ENCODE measurements at places on chromosomes 4 and X.

- no peak for DNase-seq
These were observed 20.2 kb upstream of the TCP11X2 start for GRCh38 chrX:102491766-102492165.

- DNase-seq, result no peak
These were observed 11.6 kb upstream of the TTC29 start for GRCh38 chr4:146957237-146957636.

DNA sequence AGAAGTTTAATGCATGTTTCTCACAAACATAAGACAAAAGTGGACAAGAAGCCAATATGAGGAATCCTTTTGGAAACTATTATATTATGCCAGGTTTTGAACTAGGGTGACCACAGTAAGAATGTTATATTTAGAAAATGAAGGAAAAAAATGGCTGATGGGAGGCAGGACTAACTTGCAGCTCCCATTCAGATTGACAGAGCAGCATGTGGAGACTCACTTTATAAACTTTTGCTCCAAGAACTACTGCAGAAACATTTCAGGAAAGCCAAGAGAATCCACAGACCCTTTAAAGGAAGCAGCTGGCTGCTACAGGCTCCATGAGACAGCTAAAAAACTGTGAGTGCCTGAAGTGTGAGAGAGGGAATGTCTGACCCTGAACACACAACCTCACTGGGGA lies 738.6 kb upstream of the GRIA3 start:
- no peak for DNase-seq

GRCh38 chr4:40238008-40238699 lies 41.3 kb downstream of the RHOH start:
- DNase-seq, result no peak

- DNase-seq, result no peak
These were observed 37.9 kb downstream of the UNC5C start for GRCh38 chr4:95510877-95511276.

DNA sequence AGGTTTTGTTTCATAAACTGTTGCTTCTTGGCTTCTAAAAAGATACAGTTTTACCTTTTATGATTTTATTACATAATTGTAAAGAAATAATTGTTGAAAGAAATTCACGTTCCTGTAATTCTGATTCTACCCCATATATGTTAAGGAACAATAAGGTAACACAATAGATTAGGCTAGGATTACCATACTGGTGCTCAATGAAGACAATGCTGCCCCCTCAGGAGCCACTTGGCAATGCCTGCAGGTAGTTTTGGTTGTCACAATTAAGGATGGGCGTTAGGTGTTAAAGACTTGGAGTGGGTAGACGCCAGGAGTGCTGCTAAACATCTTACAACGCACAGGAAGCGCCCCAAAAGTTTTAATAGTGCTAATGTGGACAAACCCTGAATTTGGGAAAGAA lies 133.2 kb downstream of the NLGN4X start:
- no peak for DNase-seq

- no peak for DNase-seq
These were observed 69.6 kb downstream of the MAML3 start for GRCh38 chr4:140084385-140084784.

DNA sequence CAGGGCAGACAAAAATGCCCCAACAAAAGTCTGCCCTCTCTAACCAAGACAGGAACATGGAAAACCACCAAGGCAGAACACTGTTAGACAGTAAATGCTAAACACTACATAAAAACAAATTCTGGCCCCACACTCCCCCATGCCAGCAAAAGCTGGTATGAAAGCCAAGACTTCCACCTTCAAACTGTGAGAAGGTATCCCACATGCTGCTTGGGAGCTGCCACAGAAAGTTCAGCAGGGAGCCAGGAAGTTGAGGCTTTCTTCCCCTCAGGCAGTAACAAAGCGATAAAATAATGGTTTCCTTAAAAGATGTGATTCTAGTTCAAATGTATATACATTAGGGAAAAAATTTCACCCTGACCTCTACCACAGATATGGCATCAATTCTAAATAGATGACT lies 770.4 kb upstream of the NDST4 start:
- peak; percentile 16 for DNase-seq

GRCh38 chr4:147725673-147726072 lies 6.2 kb upstream of the ARHGAP10 start:
- no peak for DNase-seq

DNA sequence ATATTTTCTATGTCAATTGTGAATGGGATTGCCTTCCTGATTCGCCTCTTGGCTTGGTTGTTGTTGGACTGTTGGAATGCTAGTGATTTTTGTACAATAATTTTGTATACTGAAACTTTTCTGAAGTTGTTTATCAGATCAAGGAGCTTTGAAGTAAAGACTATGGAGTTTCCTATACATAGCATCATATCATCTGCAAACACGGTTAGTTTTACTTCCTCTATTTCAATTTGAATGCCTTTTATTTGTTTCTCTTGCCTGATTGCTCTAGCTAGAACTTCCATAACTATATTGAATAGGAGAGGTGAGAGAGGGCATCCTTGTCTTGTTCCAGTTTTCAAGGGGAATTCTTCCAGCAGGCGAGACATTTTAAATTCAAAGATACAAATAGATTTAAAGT lies 226.5 kb downstream of the FBXO8 start:
- no peak for DNase-seq

GRCh38 chrX:47098338-47099094 lies 20.3 kb downstream of the RGN start:
- no peak for DNase-seq

GRCh38 chrX:134604701-134605311 lies 53.5 kb downstream of the PLAC1 start:
- no peak for DNase-seq

GRCh38 chrX:19707246-19707871 lies 180.0 kb downstream of the SH3KBP1 start:
- DNase-seq, result no peak

- DNase-seq, result no peak
These were observed 4.6 kb downstream of the ALAS2 start for GRCh38 chrX:55026143-55026542.

DNA sequence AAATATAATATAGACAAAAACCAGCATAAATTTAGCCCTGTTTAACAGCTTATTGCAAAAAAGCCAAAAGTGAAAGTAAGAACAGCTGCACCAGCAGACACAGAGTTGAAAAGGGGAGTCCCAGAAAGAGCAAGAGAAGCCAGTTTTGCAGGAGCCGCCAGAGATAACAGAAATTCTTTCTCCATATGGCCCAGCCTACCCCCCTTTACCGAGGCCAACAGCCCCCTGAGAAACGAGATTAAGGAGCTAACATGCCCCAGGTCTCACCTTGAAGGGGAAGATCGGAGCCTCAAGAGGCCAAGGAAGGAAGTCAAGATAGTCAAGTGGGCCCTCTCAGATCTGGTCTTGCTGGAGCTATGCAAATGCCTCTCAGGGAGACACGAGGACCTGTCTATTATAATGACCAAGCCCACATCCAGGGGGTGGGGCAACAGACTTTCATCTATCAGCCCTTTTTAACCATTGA lies 4.8 kb downstream of the ACOX3 start:
- DNase-seq, result no peak
